Mammary epithelial cell (primary cell): ENCODE measurements at places on chromosomes 13 and 19.

GRCh38 chr19:1091544-1092175 is 3.5 kb downstream of the POLR2E start:
- DNase-seq = no peak

DNA sequence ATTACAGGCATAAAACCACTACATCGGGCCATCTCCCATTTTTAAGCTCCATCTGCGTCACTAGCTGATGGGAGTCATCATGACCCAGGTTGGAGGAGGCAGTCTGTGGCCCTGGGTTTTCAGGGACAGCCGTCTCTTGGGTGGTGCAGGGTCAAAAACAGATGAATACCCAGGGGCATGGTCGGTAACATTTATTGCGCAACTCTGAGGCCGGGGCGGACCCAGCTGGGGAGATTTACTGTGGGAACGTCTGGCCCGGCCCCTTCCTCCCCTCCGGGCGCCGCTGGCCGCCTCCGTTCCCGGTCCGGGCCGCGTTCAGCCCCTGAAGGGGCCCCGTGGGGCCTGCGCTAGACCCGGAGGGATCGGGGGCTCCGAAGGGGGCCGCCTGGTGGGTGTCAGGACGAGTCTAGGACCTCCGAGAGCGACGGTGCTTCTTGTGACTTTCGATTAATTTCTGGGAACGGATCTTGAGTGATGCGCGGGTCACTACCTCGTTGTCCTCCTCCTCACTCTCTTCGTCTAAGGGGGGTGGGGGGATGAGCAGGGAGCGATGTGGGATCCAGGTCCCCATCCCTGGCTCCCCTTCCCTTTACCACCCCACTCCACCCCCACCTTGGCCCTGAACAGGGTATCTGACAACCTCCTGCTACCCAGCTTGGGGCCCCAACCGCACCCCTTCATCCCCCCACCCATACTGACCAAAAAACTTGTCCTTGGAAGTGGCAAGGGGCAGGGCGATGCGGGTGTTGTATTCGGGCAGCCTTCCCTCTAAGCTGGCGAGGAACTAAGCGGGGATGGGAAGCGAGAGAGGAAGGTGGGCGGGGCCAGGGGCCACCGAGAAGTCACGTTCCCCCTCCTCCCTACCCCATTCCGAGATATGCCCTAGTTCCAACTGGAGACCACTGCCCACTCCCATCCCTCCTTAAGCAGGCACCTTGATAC is 1.6 kb upstream of the RGL3 start:
- no peak for DNase-seq

GRCh38 chr19:18867751-18868150 is 28.2 kb downstream of the CERS1 start:
- DNase-seq = no peak

- no peak for DNase-seq
Observed at GRCh38 chr13:23950736-23951510, 53.6 kb upstream of the C1QTNF9B start.

- no peak for DNase-seq
Observed at GRCh38 chr13:33252135-33252534, 33.4 kb downstream of the STARD13 start.

- no peak for DNase-seq
Observed at GRCh38 chr13:44407379-44407778, 33.8 kb downstream of the SERP2 start.

GRCh38 chr13:48749144-48749543 is 95.4 kb downstream of the CYSLTR2 start:
- DNase-seq = peak; percentile 75
